ENCODE measurements at places on chromosomes 6 and 20.
A peak's percentile ranks its signal among the peaks of the same experiment; 100 is the strongest.

- no peak for DNase-seq
Observed at GRCh38 chr6:109461733-109462526, 6.4 kb upstream of the MICAL1 start.

GRCh38 chr6:3749977-3750316, 1.6 kb downstream of the PXDC1 start:
- DNase-seq, result no peak

DNA sequence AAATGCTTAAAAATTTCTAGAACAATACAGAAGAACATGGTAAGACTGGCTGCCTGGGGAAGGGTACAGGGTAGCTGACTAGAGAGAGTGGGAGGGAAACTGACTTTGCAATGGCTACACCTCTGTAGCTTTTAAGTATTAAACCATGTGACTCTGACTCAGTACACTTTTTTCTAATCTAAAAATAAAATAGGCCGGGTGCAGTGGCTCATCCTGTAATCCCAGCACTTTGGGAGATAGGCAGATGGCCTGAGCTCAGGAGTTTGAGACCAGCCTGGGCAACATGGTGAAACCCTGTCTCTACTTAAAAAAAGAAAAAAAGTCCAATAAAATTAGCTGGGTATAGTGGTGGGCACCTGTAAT, 18.5 kb downstream of the ATP9A start:
- no peak for DNase-seq

DNA sequence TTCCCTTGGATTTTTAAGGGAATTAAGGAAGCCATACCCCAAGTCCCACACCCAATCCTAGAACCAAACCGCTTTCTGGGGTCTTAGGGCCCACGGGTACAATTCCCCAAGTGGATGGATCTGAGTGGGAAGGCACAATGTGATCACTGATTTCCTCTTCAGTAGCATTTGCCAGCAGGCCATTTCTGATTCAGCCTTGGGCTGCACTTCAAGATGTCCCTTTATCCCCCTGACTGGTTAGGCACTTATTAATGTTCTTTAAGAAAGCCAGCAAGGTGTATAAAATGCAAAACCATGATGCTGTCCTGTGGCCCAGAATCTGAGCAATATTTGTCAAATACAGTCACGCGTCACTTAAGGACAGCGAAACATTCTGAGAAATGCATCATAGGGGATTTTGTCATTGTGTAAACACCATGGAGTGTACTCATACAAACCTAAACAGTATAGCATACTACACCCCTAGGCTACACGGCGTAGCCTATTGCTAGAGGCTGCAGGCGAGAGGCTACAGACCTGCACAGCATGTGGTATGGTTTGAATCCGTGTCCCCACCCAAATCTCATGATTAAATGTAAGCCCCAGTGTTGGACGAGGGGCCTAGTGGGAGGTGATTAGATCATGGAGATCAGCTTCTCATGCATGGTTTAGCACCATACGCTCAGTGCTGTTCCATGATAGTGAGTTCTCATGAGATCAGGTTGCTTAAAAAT, 234.2 kb downstream of the NRN1 start:
- no peak for DNase-seq

- DNase-seq, result no peak
Observed at GRCh38 chr20:22307409-22307808, 277.0 kb downstream of the FOXA2 start.

DNA sequence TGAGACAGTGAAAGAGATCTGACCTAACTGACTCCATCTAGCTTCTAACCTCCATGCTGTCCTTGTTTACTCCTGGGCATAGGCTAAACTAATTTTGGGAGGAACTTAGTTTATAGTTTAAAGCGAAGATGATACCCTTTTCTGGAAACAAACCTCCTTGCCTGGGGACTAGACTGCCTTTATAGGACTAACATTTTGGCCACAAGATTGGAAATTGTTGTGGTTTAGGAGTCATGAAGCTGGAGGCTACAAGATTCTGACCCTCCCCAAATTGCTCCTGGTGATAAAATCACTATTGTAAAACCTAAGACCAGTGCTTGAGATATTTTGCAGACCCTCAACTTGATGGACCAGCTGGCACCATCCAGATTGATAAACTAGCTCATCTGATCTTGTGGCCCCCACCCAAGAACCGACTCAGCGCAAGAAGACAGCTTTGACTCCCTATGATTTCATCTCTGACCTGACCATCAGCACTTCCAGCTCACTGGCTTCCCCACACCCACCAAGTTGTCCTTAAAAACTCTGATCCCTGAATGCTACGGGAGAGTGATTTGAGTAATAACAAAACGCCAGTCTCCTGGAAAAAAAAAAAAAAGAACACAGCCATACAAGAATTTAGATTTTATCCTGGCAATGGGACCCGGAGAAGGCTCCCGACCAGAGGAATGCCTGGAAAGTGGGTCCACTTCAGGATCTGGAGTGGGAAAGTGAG, 63.0 kb downstream of the ABHD12 start:
- DNase-seq, result no peak

DNA sequence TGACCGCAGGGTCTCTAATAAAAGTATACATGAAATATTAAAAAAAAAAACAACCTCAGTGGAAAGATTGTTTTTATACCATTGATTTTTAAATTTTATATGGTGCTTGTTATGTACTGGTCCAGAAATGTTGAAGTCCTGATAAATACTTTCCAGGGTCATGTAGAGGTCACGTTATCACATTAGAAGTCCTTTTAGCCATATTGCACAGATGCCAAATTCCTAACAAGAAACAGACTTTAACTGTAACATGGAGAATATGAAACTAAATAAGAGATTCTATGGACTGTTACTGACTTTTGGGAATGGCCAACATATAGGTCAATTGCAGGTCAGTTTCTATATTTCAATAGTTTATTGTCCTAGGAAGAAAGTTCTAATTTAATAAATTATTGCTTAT, 89.0 kb downstream of the ADGRB3 start:
- DNase-seq, result no peak

GRCh38 chr20:1943275-1944002, 48.2 kb downstream of the SIRPA start:
- DNase-seq, result no peak

- DNase-seq, result peak; percentile 97
Observed at GRCh38 chr6:21846541-21847451, 253.2 kb downstream of the SOX4 start.

DNA sequence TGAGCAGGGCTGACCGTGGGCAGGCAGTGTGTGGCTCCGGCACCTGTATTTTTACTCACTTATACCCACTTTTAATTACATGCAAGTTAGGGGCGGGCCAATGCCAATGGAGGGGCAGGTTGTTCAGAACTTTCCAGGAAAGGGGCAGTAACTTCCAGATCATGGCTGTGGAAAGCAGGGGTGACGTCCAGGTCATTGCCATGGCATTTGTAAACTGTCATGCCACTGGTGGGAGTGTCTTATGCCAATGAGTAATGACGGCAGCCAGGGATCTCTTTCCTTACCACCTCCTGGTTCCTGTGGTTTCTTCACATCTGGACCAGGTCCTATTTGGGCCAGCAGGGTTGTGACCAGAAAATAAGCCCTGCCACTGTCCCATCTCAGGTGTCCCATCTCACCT, 258.7 kb downstream of the THBS2 start:
- no peak for DNase-seq

GRCh38 chr6:107184435-107184834, 69.1 kb upstream of the BEND3 start:
- DNase-seq, result no peak

DNA sequence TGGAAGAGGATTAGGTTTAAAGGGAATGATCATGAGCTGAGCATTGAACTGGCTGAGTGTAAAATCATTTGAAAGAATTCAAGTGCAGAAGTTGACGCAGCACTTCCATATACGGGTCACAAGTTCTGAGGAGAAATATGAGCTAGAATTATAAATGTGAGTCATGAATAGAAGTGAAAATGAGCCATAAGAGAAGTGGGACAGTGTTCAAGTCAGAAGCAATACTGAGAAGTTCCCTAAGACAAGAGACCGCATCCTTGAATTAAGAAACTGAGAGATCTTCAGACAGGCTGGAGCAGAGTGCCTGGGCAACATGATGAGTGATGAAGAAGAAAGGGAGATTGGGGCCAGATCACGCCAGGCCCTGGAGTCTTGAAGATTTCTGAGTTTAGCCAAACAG, 209.7 kb downstream of the TBX18 start:
- DNase-seq, result no peak

- no peak for DNase-seq
Observed at GRCh38 chr20:49872056-49872455, 43.3 kb downstream of the SPATA2 start.

DNA sequence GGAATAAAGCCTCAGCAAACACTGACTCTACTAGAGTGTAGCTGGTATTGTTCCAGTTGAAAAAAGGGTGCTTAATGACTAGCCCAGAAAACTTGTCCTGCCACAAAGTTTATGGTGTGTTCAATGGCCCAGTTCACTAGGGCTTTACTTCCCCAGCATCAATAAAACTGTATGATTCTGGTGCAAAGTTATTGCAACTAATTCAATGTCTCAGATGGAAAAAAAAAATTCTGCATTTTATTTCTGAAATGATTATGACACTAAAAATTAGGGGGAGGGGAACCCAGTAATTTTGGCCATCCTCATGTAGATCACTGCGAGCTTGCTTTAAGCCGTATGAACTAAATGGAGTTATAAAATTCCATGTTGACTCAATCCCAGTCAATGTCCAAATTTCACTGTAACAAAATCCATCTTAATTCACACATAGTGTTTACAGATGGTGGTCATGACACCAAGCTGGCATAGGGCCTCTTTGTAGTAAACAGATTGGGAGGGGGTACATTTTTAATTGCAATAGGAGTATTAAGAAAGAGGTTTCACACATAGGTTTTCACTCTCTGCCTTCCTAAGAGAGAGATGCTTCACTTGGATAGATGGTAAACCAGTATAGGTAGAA, 41.2 kb downstream of the PTPRK start:
- DNase-seq, result no peak

- DNase-seq, result peak; percentile 45
Observed at GRCh38 chr6:150600301-150601017, 774 bp downstream of the PLEKHG1 start.

GRCh38 chr6:42007286-42008137, 42.8 kb upstream of the TAF8 start:
- peak; percentile 45 for DNase-seq

DNA sequence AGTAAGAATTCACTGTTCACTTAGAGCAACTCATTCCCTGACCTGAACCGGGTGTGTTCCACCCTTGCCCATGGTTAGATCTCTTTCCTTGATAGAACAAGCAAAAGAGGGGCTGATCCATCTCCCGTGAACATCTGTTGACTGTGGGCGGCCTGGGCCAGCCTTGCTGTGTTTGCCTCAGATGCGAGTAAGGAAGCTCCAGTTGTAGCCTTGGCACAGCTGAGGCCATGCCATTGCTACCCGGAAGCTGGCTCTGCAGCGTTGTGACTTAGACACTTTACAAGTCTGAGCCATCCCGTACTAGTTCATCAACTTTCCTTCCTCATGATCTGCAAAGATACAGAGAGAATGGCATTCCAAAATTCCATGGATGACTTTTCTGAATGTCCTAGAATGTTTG, 139.0 kb downstream of the MAP3K4 start:
- no peak for DNase-seq

GRCh38 chr6:33191383-33192104, 723 bp downstream of the COL11A2 start:
- DNase-seq, result no peak

- no peak for DNase-seq
Observed at GRCh38 chr6:35161266-35161665, 20.1 kb upstream of the TCP11 start.

- peak; percentile 31 for DNase-seq
Observed at GRCh38 chr20:38673725-38674091, 50.6 kb upstream of the SLC32A1 start.

GRCh38 chr20:33401184-33401920, at the start of gene CDK5RAP1:
Gene CDK5RAP1, minus strand, starts transcription at chr20:33401519. Its CDS starts 4,455 bp downstream, at chr20:33397064.
- DNase-seq, result peak; percentile 68

- DNase-seq, result peak; percentile 39
Observed at GRCh38 chr20:45450097-45450818, 19.3 kb upstream of the WFDC2 start.

DNA sequence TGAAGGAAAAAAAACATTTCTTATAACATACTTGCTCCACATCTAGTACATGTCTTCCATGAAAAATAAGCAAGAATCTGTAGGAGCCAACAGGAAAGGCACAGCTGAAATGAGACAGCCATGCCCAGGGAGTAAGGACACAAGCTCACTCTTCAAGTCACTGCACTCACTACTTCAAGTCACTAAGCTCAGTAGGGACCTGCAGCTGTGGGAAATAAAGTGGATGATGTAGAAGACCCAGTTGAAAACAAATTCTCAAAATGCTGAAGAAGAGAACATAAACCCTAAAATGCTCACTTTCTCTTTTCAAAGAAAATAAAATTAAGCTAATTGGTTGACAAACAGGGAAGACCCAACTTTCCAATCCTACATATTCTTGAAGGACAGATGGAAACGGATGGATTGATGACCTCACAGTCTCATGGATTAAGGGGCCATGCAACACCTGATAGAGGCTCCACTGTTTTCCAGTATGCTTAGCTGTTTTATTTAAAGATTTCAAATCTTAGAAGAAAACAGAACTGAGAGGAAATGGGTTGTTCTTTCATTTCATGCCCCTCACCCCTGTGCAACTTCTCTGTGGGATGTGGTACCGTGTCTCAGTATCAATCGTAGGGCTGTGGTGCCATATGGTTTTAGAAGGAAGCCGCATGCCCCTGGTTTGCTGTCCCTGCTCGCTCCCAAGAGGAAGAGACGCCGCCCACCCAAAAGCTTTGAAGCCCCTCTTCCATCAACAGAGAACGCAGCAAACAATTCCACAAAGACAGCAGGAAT, 133.3 kb downstream of the WDR27 start:
- no peak for DNase-seq

- DNase-seq, result peak; percentile 88
Observed at GRCh38 chr20:3818155-3819151, 1.9 kb upstream of the AP5S1 start.

All from NCI-H510A treated with DMSO at 0.1 percent for 48 hours (cell line).